ENCODE measurements at places on chromosomes 7 and 10. TPM values are rescaled to one million over a fixed set of nuclear protein-coding genes. Genes with fewer than 3 reads are reported as not detected.

Gene AKR1C8
- not detected for total RNA-seq

Gene LRRD1
- total RNA-seq = 0.59 TPM

Gene NEUROG3
- total RNA-seq = not detected

Gene RAB11FIP2
- 10.9 TPM for total RNA-seq
